Fibroblast of pulmonary artery (primary cell): ENCODE measurements at places on chromosomes 1 and 21.

GRCh38 chr1:156816561-156817328, at the start of gene SH2D2A:
Gene SH2D2A, minus strand, starts transcription at chr1:156816848. Its CDS starts 140 bp downstream, at chr1:156816708.
- peak; percentile 66 for DNase-seq

- DNase-seq, result no peak
These were observed 12.6 kb upstream of the NTPCR start for GRCh38 chr1:232937741-232938375.

DNA sequence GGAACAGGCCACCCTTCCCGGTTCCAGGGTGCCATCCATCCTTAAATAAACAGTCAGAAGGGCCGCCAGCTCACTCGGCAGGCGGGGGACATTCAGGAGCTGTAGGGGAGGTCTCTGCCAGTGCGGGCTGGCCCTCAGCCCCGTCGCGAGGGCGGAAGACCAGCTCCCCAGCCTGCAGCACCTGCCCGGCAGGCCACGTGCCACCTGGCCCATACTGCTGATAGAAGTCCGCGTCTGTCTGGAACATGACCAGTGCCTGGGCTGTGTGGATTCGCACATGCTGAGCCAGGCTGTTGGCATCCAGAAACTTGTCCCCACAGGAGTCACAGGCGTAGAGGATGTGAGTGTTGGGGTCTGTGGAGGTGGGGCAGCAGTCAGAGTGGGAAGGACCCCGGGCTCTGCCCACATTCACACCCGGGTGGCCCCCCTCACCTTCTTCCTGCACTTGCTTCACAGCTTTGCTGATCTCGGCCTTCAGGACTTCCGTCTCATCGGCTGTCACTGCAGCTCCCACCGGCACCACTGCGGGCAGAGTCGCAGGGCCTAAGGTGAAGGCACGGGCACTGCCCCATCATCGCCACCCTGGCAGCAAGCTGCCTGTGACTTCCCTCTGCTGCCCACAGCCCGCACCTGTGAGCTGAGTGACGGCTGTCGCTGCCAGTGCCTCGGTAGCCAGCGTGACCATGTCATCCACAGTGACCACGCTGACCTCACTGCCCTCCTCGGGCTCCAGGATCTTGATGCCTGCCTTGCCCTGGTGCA, 33.8 kb downstream of the ZBTB17 start:
- no peak for DNase-seq

DNA sequence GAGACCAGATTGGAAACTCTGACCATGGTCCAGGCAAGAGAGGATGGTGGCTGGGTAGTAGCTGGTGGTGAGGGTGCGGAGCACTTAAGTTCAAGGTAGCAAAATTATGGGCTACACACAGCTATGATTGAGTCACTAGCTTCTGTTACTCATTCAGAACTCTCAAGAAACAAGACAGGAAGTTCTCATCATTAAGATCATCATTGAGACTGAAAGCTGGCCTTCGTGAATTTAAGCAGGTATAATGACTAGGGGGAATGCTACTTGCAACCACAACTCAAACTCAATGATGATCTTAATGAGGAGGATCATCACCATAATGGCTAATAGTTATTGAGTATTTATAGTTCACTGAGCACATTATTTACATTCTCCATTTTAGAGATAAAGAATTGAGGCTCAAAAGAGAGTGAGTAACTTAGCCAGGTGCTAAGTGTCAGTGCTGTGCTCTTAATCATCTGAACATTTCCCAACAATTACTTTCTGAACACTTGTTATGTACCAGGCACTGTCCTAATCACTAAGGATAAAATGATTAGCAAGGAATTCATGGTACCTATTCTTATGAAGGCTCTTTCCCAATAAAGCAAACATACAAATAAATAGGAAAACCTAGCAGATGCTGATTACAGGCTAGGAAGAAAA, 286.3 kb upstream of the C1orf105 start:
- DNase-seq, result no peak

DNA sequence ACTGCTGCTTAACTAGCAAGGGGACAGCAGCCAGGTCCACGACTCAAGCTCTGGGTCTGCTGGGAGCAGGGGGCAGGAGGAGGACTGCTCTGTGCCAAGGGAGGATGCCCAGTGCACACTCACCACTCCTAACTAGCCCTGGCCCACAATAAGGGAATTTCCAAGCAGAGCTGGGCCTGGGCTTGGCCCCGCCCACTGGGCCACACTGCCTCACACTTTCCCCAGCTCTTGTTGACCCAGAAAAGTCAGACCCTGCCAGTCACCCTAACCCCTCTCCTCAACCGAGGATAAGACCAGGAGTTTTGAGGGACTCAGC, 18.7 kb downstream of the SLC9A1 start:
- DNase-seq, result no peak

- no peak for DNase-seq
These were observed 2.1 kb upstream of the S100A2 start for GRCh38 chr1:153567621-153568366.

DNA sequence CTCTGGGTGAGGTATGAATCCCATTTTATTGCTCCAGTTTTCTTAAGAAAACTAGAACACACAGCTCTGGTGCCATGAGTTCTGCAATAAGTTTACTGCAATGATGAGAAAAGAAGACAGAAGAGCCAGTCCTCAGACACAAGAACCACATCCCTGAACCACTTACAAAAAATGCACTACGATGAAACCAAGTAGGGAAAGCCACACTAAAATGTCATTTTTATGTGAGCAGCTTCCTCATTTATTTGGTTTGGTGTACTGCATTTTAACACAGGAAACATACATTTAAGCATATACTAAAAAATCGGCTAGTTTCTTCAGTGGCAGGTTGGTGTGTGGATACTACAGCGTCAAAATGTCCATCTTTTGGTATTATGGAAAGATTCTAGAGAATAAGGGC, 95.9 kb downstream of the PTPN14 start:
- DNase-seq, result no peak

DNA sequence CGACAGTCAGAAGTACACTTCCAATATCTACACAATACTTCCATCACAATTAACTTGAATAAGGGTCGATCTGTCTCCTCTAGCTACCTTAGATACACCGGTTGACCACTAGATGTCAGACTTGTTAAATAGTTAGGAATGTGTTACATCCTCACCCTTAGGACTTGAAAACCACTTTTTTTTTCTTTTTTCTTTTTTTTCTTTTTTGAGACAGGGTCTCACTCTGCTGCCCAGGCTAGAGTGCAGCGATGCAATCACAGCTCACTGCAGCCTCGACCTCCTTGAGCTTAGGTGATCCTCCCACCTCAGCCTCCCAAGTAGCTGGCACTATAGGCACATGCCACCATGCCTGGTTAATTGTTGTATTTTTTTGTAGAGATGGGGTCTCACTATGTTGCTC, 120.4 kb upstream of the GREM2 start:
- peak; percentile 74 for DNase-seq

DNA sequence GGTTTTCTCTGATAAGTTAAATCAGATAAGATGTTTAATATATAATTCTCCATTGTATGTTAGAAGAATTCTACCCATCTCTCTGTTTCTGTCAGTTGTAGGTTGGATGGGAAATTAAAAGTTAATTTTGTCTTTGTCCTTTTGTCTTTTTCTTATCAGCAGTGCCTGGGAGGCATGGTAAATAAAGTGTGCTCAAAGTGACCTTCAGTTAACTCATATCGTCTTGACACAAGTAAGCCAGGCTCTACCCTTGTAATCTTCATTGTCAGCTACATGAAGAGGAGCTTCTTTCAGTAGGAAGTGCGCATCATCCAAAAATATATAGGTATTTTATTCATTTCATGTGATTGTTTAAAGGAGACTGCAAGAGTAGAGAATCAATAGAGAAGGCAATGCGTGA, 138.9 kb upstream of the NRIP1 start:
- DNase-seq, result no peak

- DNase-seq, result peak; percentile 22
These were observed 55.0 kb upstream of the HMCN1 start for GRCh38 chr1:185679220-185679619.

DNA sequence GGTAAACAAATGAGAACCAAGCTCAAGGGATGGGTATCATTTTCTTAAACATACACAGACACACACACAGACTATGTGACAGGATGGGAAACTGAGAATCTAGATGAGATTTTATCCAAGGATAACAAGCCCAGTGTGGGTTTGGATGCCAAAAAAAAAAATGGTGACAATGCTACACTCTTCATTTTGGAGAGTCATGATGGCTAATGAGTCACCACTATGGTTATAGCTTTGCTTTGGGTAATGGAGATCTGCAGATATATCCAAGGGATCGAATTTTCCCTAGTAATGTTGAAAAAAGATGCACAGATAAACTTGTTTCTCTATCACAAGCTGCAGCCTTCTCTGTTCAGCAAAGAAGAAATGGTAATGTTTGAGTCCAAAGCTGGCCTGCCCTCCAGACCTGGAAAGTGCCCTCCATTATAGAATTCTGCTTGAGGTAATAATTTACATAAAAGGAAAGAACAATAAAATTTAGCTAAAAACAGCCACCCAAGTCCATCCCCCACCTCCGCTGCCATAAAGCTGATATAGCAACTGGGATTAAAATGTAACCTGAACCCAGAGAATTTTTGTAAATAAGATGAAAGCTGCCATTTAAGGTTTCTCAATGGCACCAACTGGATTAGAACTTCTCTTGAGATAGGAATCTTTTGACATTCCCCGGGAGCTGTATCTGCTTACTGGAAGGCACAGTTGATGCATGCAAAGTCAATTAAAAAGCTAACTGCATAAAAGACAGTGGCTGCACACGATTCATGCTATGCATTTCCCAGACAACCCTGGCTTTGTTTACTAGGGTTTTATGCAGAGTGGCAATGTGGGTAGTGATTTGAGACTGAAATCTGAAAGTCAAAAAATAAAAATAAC, 395.2 kb upstream of the LYPLAL1 start:
- no peak for DNase-seq

GRCh38 chr1:29576510-29576909, 340.2 kb downstream of the PTPRU start:
- DNase-seq, result no peak

GRCh38 chr1:53470155-53470554, 11.0 kb downstream of the DMRTB1 start:
- DNase-seq, result peak; percentile 71

DNA sequence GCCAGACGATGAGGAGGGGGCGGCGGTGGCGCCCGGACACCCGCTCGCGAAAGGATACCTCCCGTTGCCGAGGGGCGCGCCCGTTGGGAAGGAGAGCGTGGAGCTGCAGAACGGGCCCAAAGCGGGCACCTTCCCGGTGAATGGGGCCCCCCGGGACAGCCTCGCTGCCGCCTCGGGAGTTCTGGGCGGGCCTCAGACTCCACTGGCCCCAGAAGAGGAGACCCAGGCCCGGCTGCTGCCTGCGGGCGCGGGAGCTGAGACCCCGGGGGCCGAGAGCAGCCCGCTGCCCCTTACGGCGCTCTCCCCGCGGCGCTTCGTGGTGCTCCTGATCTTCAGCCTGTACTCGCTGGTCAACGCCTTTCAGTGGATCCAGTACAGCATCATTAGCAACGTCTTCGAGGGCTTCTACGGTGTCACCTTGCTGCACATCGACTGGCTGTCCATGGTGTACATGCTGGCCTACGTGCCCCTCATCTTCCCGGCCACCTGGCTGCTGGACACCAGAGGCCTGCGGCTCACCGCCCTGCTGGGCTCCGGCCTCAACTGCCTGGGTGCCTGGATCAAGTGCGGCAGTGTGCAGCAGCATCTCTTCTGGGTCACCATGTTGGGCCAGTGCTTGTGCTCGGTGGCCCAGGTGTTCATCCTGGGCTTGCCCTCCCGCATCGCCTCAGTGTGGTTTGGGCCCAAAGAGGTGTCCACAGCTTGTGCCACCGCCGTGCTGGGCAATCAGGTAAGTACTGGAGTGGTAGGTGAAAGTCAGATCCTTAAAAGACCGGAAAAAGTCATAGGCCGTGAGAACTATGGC, 588 bp downstream of the FLVCR1 start:
- peak; percentile 36 for DNase-seq

GRCh38 chr1:48524892-48525467, 53.0 kb upstream of the SPATA6 start:
- no peak for DNase-seq

GRCh38 chr1:151867765-151868411, 14.4 kb upstream of the THEM5 start:
- peak; percentile 94 for DNase-seq

DNA sequence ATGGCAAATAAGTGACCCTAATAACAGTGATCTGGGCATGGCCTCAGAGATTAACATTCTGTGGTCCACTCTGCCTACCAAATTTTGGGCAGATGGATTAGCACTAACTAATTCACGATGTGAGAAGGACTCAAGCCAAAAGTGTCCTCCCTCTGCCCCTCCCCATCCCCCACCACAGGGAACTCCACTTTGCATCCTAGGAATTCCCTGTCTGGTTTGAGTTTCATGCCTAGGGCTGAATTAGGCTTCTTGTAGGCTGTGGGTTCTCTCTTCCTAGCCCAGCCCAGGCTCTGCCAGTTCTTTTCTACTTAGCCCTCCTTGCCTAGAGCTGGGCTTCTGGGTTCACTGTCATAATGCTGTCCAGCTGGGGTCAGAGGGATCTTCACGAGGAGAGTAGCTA, 64.1 kb downstream of the ATP2B4 start:
- DNase-seq, result no peak

DNA sequence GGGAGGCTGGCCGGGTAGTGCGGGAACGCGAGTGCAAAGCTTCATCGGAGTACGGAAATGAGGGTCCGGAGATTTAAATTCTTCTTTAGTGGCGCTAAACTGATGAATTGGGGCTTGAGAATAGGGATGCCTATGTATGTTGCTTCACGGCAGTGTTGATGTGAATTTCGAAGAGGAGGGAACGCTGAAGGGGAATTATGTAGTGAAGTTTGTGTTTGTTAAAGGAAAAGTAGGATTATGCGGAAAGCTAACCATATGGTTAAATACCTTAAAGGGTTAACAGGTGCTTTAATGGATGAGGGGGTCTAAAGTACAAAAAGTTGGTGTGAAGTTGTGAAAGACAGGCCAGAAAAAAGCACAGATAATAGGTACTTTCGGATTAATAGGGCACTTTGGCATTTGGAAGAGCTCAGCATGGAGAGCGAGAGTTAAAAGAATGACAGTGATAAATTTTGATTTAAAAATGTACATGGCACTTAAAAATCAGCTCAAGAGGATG, 1.4 kb downstream of the HS2ST1 start:
- no peak for DNase-seq

DNA sequence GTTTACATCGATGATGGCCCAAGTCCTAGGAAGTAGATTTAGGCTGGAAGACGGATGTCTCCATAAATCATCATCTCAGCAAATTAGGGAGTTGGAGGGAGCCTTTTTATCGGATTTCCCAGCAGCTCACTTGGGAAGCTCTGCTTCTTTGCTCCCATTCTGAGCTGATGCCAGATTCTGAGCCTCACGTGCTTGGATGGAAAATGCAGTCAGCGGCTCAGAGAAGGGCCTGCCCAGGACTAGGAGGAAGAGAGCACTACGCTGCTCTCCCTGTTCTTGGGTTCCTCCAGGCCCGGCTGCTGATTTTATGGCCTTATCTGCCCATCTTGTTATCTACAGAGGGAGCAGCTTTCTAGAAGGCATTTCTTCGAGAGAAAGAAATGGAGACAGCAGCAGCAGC, 42.0 kb downstream of the UBIAD1 start:
- peak; percentile 11 for DNase-seq
